ENCODE measurements at places on chromosomes 1 and 21.
A peak's percentile ranks its signal among the peaks of the same experiment; 100 is the strongest.

GRCh38 chr1:6378096-6378746, 15.3 kb downstream of the ACOT7 start:
- peak; percentile 88 for DNase-seq

GRCh38 chr21:41794600-41794999, 27.7 kb upstream of the RIPK4 start:
- no peak for DNase-seq

DNA sequence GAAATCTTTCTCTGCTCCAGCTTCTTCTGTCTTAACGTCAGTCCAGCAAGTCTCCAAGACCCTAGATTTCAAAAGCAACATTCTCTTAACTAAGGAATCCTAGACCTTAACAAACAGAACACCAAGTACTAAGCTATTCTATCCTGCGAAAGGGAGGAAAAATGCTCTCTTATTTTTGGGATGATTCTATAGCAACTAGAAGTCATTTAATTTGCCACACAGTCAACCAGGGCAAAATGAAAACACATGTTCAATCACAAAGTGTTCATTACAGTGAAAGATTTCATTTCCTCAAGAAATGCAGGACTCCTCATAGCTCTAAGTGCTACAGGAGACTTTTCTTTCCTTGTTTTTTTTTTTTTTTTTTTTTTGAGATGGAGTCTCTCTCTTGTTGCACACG, 36.2 kb upstream of the DOCK7 start:
- no peak for DNase-seq

- no peak for DNase-seq
These were observed 41.5 kb upstream of the DIPK1A start for GRCh38 chr1:93002781-93003180.

DNA sequence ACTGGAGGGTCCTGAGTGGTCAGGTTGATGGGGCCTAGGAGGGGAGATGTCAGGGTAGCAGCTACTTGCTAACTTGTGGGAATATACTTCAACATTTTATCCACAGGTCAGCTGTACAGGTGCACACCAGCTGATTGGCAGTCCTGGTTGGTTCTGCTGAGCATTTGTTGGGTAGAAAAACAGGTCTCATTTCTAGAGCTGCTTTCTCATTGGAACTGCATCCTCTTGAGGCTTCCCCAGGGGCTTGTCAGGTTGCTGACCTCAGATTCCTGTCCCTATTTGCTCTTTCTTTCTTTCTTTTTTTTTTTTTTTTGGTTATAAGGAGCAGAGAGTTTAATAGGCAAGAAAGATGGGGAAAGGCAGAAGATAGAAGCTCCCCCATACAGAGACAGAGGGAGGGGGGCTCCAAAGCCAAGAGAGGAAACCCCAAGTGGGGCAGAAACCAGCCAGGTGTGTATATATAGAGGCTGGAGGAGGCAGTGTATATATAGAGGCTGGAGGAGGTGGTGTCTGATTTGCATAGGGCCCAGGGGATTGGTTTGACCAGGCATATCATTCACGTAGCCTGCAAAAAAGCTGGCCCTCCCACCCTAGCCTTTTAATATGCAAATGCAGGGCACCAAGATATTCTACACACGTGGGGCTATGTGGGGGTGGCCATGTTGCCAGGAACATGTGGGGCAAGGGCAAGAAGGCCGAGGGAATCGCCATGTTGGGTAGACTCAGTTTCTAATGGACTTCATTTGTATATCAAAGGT, 57.3 kb upstream of the STUM start:
- DNase-seq: no peak

- DNase-seq: peak; percentile 43
These were observed 496.9 kb downstream of the NEGR1 start for GRCh38 chr1:71785450-71785849.

- DNase-seq: no peak
These were observed 16.4 kb downstream of the HTR1D start for GRCh38 chr1:23200883-23201282.

DNA sequence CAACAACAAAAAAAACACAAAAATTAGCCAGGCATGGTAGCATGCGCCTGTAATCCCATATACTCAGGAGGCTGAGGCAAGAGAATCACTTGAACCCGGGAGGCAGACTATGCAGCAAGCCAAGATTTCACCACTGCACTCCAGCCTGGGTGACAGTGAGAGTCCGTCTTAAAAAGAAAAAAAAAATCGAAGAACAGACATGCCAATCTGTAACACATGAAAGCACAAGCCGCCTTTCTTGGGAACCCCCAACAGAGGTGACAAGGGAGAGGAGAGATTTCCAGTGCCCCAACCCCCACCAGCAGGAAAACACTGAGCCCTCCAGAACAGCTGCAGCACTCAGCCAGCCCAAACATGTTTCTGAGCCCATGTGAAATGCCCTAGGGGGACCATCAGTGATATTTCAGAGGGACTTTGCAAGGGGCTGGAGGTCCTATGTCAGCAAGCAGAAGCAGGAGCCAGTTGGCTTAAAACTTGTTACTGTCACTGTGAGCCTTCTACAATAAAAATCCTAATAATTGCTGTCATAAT, 14.2 kb upstream of the EFNA1 start:
- peak; percentile 78 for DNase-seq

- DNase-seq: no peak
These were observed 2.4 kb upstream of the TMEM52 start for GRCh38 chr1:1921459-1921862.

DNA sequence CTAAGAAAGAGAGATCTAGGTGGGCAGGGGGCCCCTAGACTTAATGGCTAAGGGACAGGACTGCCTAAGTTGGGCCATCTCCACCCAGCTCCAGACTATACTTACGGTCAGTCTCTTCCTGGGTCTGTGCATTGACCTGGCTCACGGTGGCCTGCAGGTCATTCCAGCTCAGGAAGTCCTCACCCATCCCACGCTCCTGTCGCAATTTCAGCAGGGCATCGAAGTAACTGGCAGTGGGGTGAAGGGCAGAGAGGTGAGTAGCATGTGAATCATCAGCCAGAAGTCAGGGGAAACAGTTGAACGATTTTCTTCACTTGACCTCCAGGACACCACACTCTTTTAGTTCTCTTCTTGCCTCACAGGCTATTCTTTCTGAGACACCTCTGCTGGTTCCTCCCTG, 20.5 kb downstream of the IQGAP3 start:
- DNase-seq: no peak

DNA sequence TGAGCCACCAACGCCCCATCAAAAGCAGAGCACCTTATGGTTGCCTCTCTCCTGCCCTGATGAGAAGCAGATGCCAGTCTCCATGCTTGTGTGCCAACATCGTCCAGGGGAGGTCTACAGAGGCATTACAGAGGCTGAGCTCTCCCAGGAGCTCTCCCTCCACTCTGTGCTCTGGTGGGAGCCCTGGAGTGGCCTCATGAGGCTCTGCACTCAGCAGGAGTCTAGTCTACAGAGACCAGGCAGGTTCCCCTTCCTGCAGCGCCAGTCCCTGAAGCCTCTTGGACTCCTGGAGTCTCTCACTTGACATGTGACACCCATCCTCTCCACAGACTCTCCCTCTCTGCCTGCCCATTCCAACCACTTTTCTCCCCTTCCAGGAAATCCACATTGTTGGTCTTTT, 3.4 kb downstream of the DCST1 start:
- DNase-seq: no peak

DNA sequence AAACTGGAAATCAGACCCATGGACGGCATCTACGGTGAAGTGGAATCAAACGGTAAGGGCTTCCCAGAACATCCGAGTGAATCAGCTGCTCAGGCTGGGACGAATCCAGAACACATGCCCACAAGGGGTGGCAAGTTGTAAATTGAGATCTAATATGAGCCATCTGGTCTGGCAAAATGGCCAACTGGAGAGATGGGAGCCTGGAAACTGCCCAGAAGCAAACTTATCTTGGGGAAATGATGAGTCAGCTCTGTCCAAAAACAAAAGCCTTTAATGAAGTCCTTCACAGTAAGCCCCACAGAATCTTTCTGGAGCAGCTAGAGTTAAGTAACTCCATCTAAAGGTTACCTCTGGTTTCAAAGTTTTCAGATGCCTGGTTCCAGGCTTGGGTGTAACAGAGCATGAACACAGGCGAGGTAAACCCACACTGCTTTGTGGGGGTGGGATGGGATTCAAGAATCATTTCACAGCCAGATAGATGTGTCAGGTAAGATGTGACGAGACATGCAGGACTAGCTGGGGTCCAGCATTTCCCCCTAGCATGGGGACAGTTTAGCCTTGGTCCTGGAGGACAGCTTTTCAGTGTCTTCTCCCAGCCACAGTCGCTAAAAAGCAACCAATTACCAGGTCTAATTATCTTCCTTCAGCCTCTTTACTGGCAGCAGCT, 10.5 kb upstream of the SRP9 start:
- DNase-seq: peak; percentile 58

DNA sequence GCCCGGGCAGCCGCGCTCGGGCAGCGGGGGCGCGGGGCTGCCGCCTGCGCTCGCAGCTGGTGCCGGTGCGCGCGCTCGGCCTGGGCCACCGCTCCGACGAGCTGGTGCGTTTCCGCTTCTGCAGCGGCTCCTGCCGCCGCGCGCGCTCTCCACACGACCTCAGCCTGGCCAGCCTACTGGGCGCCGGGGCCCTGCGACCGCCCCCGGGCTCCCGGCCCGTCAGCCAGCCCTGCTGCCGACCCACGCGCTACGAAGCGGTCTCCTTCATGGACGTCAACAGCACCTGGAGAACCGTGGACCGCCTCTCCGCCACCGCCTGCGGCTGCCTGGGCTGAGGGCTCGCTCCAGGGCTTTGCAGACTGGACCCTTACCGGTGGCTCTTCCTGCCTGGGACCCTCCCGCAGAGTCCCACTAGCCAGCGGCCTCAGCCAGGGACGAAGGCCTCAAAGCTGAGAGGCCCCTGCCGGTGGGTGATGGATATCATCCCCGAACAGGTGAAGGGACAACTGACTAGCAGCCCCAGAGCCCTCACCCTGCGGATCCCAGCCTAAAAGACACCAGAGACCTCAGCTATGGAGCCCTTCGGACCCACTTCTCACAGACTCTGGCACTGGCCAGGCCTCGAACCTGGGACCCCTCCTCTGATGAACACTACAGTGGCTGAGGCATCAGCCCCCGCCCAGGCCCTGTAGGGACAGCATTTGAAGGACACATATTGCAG, 3.0 kb downstream of the ARTN start:
- DNase-seq: no peak

- DNase-seq: no peak
These were observed 14.9 kb downstream of the ETV3L start for GRCh38 chr1:157084720-157085119.

DNA sequence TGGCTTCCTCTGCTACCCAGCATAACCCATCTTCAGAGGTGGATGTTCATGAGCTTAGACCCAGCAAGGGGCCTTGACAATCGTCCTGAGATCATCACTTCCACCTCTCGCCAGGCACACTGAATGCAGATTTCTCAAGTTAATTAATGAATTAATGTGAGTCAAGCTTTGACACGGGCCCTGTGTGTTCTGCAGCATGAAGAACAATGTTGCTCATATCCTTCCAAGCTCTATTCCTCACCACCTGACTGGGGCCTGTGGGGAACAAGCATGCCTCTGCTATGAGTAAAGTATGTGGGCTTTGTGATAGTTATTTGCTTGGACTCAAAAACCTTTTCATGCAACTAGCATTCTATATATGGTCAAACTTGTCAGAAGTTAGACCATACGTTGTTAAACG, 122.0 kb downstream of the SEC16B start:
- no peak for DNase-seq

DNA sequence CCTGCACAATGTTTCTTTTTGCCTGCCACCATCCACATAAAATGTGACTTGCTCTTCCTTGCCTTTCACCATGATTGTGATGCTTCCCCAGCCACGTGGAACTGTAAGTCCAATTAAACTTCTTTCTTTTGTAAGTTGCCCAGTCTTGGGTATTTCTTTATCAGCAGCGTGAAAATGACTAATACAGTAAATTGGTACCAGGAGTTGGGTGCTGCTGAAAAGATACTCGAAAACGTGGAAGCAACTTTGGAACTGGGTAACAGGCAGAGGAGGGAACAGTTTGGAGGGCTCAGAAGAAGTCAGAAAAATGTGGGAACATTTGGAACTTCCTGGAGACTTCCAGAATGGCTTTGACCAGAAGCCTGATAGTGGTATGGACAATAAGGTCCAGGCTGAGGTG, 425.3 kb downstream of the GPATCH2 start:
- DNase-seq: no peak

DNA sequence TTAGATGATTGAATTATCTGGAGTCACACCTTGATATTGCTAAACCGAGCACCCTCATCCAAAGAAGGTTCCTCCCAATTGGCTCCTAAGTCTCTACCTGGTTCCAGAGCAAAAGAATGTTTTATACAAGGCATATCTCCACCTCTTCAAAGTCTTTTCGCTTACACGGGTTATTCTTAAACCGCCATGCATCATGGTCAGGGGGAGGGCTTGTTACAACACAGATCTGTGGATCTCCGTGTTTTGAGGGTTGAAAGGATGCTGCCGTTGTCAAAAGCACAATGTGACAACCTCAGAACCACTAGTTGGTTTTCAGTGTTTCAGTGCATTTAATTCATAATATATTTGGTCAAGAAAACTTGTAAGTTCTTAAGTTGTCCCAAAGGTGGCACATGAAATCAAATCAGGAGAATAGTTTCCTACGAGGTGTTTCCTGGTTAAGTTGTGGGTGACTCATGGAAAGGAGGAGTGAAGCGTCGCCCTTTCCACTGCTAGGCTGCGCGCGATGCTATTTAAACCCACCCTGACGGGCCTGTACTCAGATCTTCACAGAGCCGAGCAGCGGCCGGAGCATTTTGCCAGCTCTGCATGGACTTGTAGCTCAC, 1531.6 kb upstream of the TPTE start:
- no peak for DNase-seq

GRCh38 chr1:8137481-8138244, 111.6 kb upstream of the ERRFI1 start:
- DNase-seq: no peak

GRCh38 chr1:93722081-93723031, 40.7 kb upstream of the BCAR3 start:
- DNase-seq: no peak

- no peak for DNase-seq
These were observed 1292.6 kb downstream of the BRINP3 start for GRCh38 chr1:189185097-189185496.

DNA sequence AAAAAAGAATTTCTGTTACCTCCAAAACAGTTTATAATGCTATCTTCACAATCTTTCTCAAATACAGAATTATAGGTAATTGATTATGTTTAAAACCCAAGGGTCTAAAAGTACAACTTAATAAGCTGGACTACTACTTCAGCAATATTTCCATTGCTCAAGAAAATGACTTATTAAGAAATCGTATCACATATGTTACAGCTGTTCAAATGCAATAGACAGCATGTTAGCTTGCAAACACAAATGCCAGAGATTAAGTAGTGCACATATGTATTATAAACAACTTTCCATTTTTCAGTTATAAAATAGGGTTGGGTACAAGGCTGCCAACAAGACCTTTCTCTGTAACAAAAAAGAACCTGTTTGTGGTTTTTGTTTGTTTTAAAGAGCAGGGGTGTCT, 211.0 kb upstream of the DMRTA2 start:
- DNase-seq: peak; percentile 28

GRCh38 chr1:36796106-36796590, 238.2 kb downstream of the GRIK3 start:
- peak; percentile 97 for DNase-seq

DNA sequence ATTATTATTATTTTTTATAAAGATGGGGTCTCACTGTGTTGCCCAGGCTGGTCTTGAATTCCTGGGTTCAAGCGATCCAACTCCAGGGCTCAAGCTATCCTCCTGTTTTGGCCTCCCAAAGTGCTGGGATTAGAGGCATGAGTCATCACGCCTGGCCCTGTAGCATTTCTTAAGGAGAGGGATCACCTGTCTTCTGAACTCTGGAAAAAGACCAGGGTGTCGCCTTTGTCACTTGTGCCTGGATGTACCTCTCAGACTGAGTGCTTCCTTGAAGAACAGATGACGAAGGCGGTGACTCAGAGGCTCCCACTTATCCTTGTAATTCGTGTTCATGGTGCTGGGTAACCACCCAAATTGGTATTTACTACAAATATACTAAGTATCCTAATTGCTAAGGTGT, 2.4 kb upstream of the CGN start:
- DNase-seq: no peak

Data from NCI-H2171 treated with DMSO at 0.1 percent for 48 hours (cell line).